Stomach (tissue), 19 donors: ENCODE measurements at places on chromosomes 3 and 15. TPM values are rescaled to one million over a fixed set of nuclear protein-coding genes. Genes with fewer than 3 reads are reported as not detected.

The ARHGEF26 gene
- total RNA-seq, result 24.3 TPM

The IREB2 gene
- 248 TPM for total RNA-seq

- no peak overlapping the region for H3K4me3 ChIP-seq
- DNase-seq, result peak; percentile 26
- peaks cover 84% of the 10 kb centered on the region for H3K36me3 ChIP-seq
- H3K4me1 ChIP-seq, result no peaks in the 10 kb centered on the region
These were observed 55.8 kb downstream of the PRKCI start for GRCh38 chr3:170277833-170278580.

DNA sequence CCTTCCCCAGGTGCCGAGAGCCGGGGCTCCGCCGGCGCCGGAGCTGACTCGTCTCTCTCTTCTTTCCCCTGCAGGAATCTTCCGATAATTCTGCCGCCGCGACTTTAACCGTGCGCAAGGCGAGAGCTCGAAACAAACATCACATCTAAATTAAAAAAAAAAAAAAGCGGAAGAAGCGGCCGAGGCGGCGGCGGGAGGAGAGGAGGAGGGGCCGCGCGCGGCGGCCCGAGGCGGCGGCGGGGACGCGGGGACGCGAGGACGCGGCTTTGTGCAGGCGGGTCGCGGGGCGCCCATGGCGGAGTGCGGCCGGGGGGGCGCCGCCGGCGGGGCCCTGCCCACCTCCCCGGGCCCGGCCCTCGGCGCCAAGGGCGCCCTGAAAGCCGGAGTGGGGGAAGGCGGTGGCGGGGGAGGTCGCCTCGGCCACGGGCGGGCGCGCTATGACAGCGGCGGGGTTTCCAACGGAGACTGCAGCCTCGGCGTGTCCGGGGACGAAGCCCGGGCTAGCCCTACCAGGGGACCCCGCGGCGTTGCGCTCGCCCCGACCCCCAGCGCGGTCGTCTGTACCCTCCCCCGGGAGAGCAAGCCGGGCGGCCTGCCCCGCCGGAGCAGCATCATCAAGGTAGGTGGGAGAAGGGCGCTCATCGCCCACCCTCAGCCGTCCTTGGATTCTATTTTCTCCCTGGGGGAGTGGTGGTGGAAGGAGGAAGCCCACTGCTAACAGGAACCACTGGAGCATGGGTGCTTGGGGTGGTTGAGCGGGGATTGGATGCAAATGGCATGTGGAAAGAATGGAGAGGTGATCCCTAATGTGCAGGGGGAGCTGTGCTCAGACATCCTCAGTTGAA is at the start of gene PLCL2:
Gene PLCL2 (plus strand): TSS at position 208 of the 845 bp plus-strand sequence. CDS start 85 bp downstream, at position 293.
- H3K36me3 ChIP-seq, result no peaks in the 10 kb centered on the region
- peak within 1 kb of the TSS; percentile 77 for H3K4me3 ChIP-seq
- DNase-seq, result peak; percentile 50
- H3K27me3 ChIP-seq, result no peaks in the 10 kb centered on the region
- peak within 1 kb of the TSS; percentile 91 for H3K27ac ChIP-seq
- peaks cover 31% of the 10 kb centered on the region for H3K4me1 ChIP-seq

- H3K27me3 ChIP-seq, result no peaks in the 10 kb centered on the region
- peaks cover 10% of the 10 kb centered on the region for H3K4me1 ChIP-seq
- DNase-seq, result no peak
These were observed 790.0 kb downstream of the FHIT start for GRCh38 chr3:60461267-60461666.

DNA sequence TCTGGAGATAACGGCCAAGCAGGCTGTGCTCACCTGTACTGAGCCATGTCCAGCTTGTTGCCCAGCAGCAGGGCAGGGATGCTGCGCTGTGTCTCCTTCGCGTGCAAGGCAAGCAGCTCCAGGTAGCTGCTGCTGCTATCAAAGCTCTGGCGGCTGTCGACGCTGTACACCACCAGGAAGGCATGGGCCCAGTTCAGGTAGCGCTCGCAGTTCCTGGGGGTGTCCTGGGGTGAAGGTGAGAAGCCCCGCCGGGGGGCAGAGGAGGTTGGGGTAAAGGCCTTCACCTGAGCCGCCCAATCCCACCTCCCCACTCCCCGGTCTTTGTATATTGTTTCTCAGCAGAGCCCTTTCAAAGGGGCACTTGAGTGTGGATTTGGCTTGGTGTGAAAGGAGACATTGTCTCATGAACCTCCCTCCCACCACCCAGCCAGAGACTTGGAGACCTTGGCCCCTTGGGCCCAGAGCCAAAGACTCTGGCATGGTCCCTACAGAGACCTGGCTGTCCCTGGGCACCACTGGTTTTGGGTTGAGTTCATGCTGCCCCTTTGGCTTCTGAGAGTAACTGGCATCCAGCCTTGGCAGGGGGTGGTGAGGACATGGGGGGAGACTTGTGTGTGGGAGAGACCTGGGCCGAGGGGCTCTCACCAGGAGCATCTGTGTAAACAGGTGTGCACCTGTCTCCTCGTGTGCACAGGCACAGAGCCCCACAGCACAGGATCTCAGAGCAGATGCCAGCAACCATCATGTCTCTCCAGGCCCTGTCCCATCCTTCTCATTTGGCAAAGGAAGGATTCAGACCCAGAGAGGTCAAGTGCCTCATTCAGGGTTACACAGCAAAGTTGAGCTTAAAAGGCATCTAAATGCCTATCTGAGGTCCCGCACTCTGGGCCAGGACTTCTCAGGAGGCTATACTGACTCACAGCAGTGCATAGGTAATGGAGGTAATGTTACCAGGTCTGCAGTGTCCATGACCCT is 9.1 kb downstream of the RASL12 start:
- no peak overlapping the region for H3K4me3 ChIP-seq
- H3K27ac ChIP-seq, result no peak overlapping the region
- DNase-seq, result no peak
- H3K36me3 ChIP-seq, result peaks cover 23% of the 10 kb centered on the region

DNA sequence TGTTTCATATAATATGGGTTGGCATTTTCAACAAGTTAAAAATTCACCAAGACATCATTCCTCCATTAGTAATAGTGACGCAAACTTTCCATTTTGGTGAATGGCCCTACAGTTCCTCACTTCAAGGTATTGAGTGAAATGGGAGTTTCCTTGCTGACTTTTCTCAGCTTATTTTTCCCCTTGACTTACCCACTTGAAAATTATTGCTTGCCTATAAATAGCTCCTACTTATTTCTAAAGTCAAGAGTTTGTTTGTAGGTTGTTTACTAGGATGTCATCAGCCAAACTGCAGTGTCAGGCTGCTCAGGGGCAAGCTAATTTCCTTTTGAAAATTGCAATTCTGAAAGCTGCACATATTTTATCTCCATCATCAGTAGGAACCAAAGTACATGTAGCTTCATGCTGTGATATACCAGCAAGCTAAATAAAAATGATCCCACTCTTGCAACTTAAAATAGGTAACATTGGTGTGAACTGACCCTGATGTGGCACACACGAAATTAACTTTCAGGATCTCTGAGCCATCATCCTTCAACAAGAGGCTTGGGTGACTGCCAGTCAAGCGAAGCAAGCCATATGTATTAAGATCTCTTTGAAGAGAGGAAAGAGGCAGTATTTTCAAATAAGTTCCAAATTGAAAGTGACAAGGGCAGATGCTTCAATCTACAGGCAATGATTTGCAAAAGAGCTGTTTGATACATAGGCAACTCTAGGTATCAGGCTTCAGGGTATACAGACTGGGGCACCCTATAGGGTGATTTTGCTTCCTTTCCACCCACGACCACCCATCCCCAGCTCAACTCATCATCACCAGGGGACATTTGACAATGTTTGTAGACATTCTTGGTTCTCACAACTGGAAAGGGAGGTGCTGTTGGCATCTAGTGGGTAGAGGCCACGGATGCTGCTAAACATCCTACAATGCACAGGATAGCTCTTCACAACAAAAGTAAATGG is 66.8 kb upstream of the RASGRP1 start:
- DNase-seq, result no peak
- no peak overlapping the region for H3K27ac ChIP-seq
- H3K4me1 ChIP-seq, result no peaks in the 10 kb centered on the region
- no peak overlapping the region for H3K4me3 ChIP-seq

DNA sequence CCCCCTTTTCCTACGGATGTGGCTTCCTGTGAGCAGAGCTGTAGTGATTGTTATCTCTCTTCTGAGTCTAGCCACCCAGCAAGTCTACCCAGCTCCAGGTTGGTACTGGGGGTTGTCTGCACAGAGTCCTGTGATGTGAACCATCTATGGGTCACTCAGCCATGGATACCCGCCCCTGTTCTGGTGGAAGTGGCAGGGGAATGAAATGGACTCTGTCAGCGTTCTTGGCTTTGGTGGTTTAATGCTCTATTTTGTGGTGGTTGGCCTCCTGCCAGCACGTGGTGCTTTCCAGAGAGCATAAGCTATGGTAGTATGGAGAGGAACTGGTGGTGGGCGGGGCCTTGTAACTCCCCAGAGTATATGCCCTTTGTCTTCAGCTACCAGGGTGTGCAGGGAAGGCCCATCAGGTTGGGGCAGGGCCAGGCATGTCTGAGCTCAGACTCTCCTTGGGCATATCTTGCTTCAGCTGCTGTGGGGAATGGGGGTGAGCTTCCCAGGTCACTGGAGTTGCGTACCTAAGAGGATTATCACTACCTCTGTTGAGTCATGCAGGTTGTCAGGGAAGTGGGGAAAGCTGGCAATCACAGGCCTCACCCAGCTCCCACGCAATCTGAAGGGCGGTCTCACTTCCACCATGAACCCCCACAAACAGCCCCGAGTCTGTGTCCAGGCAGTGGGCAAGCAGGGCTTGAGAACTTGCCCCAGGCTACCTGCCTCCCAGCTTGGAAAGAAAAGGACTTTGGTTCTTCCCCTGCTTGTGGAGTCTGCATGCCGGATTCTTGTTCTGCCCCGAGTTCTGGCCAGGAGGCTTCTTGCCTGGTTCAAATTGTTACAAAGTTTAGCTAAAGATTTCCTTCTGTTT is 9.0 kb upstream of the ADGRG7 start:
- no peak overlapping the region for H3K4me3 ChIP-seq
- DNase-seq, result no peak
- no peak overlapping the region for H3K27ac ChIP-seq
- no peaks in the 10 kb centered on the region for H3K4me1 ChIP-seq
- H3K27me3 ChIP-seq, result no peaks in the 10 kb centered on the region

GRCh38 chr3:167318306-167318705 is 61.8 kb downstream of the ZBBX start:
- H3K27ac ChIP-seq, result no peak overlapping the region
- H3K27me3 ChIP-seq, result no peaks in the 10 kb centered on the region
- H3K36me3 ChIP-seq, result no peaks in the 10 kb centered on the region
- no peak overlapping the region for H3K4me3 ChIP-seq
- DNase-seq, result no peak

DNA sequence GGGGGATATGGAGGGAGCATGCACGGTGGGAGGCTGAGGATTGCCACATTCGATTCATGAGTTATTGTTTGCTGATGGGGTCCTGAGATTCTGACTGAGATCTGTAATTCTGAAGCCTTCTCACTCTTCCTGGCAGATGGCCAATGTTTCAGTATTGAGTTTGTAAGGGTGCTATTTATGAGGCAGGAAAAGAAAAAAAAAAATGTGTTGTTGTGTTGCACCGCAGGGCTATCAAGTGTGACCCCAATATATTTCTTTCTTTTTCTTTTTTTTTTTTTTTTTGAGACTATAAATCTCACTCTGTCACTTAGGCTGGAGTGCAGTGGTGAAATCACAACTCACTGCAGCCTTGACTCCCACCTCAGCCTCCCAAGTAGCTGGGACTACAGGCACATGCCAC is 3.2 kb upstream of the SENP2 start:
- H3K4me3 ChIP-seq, result no peak overlapping the region
- H3K27me3 ChIP-seq, result no peaks in the 10 kb centered on the region
- peak; percentile 21 for DNase-seq
- H3K4me1 ChIP-seq, result peaks cover 22% of the 10 kb centered on the region
- no peaks in the 10 kb centered on the region for H3K36me3 ChIP-seq
- H3K27ac ChIP-seq, result no peak overlapping the region

DNA sequence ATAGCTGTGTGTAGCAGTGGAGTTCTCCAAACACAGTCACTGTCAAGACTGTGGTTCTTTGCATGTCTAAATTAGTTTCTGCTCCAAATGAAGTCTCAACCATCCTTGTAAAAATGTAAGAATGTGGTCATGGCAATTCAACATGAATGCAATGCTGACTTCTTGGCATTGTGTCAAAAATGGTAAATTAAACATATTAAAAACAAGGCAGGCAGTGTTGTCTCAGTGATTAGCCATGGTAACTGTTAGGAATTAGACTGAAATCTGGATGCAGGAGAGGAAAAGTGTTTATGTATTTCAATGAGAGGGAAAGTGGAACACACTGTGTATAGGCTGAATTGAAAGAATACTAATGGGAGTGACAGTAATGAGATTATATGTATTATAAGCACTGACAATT is 597.2 kb downstream of the EDEM1 start:
- no peaks in the 10 kb centered on the region for H3K4me1 ChIP-seq
- H3K36me3 ChIP-seq, result no peaks in the 10 kb centered on the region

- no peak overlapping the region for H3K4me3 ChIP-seq
- H3K4me1 ChIP-seq, result no peaks in the 10 kb centered on the region
- peak; percentile 54 for DNase-seq
- no peaks in the 10 kb centered on the region for H3K27me3 ChIP-seq
These were observed 20.7 kb downstream of the PPP1R2 start for GRCh38 chr3:195522254-195523023.

- H3K27me3 ChIP-seq, result no peaks in the 10 kb centered on the region
- DNase-seq, result no peak
- no peaks in the 10 kb centered on the region for H3K36me3 ChIP-seq
- H3K4me3 ChIP-seq, result no peak overlapping the region
- no peak overlapping the region for H3K27ac ChIP-seq
These were observed 144.4 kb downstream of the MYLK start for GRCh38 chr3:123739754-123740153.

DNA sequence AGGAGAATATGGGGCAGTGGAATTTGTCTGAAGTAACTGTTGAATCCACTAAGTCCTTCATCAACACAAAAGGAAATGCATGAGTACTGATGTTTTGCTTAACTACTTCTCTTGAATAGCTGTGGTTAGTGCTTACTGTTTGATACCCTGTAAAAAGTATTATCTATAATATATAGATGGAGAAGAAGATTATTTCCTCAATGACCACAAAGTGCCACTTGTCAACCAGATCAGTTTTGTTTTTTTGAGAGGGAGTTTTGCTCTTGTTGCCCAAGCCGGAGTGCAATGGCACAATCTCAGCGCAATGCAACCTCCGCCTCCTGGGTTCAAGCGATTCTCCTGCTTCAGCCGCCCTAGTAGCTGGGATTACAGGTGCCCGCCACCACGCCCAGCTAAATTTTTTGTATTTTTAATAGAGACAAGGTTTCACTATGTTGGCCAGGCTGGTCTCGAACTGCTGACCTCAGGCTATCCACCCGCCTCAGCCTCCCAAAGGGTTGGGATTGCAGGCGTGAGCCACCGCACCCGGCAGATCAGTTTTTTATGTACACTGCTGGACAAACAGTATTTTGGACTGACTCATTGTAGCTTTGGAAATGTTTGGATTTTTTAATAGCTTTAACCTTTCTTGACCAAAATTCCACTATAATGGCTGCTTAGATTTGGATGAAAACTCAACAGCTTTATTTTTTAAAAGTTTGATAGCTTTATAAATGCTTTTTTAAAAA is 1.5 kb upstream of the RPLP1 start:
- no peak overlapping the region for H3K27ac ChIP-seq
- H3K4me3 ChIP-seq, result no peak overlapping the region
- H3K4me1 ChIP-seq, result peaks cover 46% of the 10 kb centered on the region
- DNase-seq, result no peak
- H3K36me3 ChIP-seq, result peaks cover 19% of the 10 kb centered on the region
- no peaks in the 10 kb centered on the region for H3K27me3 ChIP-seq
